ENCODE measurements at places on chromosomes 6 and 20.
A peak's percentile ranks its signal among the peaks of the same experiment; 100 is the strongest.

- DNase-seq: peak; percentile 1
Measured at GRCh38 chr6:42136508-42137193, 5.8 kb downstream of the C6orf132 start.

GRCh38 chr6:167731731-167732422, 94.8 kb upstream of the AFDN start:
- DNase-seq: no peak

- no peak for DNase-seq
Measured at GRCh38 chr6:20978151-20978614, 443.9 kb downstream of the CDKAL1 start.

DNA sequence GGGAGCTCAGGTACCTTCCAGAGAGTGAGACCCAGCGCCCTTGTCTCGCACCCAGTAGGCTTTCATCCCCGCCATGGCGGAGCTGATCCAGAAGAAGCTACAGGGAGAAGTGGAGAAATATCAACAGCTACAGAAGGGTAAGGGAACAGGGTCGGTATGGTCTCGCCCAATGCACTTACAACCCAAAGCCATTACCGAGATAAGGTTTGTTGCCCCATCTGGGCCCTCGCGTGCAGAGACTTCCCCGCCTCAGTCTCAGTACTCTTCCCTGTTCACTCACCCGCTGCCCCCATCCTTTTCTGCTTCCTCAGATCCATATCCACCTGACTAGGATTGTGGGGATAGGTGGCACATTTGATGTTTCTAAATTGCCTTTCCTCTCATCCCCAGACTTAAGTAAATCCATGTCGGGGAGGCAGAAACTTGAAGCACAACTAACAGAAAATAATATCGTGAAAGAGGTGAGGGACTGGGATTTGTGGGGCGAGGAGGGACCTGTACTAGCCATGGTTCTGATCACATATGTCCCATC, 449 bp downstream of the PFDN6 start:
- no peak for DNase-seq

DNA sequence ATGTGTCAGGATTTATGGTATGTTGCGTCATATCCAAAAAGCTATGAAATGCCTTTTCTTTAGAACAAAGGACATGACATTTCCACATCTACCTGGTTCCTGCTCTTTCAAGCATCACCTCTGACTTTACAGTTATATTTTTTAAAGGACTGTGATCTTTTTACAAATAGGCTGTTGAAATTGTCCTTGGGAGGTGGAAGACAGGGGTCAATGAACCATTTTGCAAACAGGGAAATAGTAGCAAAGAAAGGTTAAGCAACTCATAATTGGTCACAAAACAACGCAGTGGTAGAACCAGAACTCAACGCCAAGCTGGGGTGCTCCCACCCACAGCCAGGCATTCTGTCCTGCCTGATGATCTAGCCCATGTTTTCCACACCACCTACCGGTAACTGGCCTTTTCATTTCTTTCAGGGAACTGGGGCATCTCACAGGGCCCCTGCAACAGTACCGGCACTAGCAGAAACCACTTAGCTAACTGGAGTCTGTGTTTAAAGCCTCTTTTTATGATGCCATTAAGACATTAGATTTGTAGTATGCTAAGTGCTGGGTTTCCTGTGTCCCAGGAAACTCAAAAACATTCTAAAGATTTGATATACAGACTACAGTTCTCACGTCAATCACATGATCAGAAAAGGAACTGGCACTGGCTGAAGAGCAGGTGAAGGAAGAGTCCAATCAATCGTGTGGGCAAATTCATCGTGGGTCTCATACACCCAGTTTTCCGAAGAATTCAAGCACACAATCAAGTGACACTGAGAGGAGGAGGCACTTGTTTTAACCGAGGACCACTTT, 13.9 kb downstream of the ZNF217 start:
- DNase-seq: no peak

- no peak for DNase-seq
Measured at GRCh38 chr20:36885356-36885755, 9.4 kb downstream of the TLDC2 start.

DNA sequence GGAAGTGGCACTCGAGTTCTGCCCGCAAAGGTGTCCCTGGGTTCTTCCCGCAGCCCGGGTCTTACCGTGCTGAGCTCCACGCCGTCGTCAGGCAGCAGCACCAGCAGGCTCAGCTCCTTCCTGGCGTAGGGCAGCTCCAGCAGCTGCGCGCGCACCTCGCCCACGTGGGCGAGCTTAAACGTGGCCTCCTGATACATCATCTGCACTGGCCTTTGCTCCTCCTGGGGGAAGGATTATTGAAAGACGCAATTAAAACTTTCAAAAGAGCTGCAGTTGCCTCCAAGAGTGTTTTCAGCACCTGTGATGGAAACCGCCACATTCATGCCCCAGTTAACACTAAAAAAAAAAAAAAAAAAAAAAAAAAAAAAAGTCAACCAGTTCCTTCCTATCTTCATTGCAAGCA, 11.3 kb downstream of the SERPINB9 start:
- no peak for DNase-seq

DNA sequence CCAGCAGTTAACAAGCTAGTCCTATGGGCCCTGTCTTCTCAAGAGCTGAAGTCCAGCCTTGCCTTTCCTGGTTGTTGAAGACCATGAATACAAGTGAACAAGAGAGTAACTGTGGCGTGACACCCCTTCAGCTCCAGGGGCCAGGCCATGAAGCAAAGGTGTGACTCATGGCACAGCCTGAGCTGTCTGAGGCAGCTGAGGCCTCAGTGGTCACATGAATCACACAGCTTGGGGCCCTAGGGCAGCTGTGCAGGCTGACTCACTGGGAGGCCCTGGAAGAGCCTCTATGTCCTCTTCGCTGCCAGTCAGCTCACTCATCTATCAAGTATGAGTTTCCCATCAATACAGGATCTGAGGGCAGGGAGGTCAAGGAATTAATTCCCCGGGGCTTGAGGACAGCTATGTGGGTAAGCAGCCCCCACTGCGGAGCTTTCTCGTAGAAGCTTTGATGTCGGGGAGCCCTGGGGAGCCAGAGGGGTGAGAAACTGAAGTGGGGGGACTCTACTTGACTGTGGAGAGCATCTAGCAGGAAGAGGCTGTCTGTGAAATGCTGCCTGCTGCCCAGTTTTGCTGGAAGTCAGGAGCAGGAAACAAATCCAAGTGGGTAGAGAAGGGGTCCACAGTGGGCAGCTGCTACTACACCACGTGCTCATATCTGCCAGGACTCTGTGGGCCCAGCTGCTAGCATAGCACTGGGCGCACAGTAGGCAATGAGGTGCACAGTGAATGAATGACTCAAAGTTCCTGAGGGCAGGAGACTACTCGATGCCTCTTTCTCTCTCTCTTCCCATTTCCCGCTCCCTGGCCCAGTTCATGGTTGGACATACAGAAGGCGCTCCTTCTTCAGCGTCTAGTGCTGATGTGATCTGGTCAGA, 13.7 kb upstream of the FAM83C start:
- peak; percentile 29 for DNase-seq

Measured in stimulated activated CD8-positive, alpha-beta memory T cell treated with anti-CD3 and anti-CD28 coated beads, Interleukin-15, amount 100 ng/mL, for 4 hours (primary cell).